Hematopoietic multipotent progenitor cell treated with erythropoietin and hydrocortisone succinate and interleukin-3 and kit ligand, for 15 days (in vitro differentiated cells): ENCODE measurements at places on chromosomes 7 and 10.

DNA sequence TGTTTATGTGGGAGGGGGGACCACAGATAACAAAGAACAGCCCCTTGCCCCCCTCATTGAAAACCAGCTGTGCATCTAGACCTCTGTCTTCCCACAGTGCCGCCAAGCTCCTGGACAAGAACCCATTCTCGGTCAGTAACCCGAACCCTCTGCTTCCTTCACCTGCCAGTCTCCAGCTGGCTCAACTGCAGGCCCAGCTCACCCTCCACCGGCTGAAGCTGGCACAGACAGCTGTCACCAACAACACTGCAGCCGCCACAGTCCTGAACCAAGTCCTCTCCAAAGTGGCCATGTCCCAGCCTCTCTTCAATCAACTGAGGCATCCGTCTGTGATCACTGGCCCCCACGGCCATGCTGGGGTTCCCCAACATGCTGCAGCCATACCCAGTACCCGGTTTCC, 91.0 kb upstream of the PDCD4 start:
- no peak for DNase-seq

DNA sequence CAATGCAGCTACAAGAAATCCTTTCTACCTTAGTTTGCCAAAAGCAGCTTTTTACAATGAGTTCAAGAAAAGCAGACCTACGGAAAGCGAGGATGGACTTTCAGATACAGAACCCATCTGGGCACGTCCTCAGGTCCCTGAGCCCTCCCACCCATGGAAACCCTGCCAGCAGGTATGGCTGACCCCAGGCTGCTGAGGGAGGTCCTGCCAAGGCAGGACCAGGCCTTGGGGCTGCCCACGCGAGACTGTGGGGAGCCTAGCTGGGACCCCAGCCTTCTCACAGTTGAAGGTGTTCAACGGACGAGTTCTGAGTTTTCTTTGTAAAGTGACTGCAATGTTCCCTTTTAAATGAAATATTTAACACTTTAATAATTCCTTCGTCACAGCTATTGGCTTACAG, 245.0 kb downstream of the MGMT start:
- DNase-seq = no peak

- no peak for DNase-seq
Measured at GRCh38 chr10:69801094-69801433, 642 bp upstream of the COL13A1 start.

DNA sequence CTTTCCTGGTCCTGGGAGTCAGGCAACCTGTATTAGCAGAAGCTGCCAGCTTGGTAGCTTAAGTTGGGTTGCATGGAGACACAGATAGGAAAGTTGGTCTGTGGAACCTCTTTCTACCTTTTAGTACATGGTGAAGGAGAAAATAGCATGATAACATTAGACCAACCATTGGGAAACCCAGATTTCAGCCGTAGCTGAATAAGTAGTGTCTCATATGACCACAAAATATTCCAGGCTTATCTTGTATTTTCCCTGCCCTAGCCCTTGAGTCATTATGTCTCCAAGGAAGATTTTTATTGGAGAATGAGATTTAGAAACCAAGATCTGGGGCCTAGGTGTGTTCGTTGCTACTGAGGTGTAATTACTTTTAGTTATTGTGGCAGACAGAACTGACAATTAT, 67.2 kb downstream of the CCSER2 start:
- no peak for DNase-seq

GRCh38 chr10:96656839-96657238, 63.5 kb downstream of the PIK3AP1 start:
- DNase-seq = no peak

DNA sequence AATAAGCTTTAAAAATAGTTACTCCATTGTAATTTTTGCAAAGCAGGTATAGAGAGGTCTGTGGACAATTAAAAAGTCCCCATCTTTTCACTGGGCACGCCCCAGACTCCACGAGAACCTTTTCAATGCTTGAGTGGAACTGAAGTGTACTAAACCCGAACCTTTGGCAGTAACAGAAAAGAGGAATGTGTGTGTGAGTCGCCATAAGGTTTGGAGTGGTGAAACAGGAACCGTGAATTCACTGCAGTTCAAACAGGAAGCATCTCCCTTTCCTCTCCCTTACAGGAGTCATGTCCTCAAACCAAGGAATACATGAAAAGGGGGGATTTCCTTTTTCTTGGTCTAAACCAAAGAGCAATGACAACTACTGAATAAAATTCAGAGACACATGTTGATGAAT, 23.2 kb downstream of the NDUFB2 start:
- DNase-seq = no peak

- no peak for DNase-seq
Measured at GRCh38 chr10:71138166-71138830, 74.1 kb upstream of the UNC5B start.

- no peak for DNase-seq
Measured at GRCh38 chr7:3461923-3462322, 160.9 kb downstream of the SDK1 start.

DNA sequence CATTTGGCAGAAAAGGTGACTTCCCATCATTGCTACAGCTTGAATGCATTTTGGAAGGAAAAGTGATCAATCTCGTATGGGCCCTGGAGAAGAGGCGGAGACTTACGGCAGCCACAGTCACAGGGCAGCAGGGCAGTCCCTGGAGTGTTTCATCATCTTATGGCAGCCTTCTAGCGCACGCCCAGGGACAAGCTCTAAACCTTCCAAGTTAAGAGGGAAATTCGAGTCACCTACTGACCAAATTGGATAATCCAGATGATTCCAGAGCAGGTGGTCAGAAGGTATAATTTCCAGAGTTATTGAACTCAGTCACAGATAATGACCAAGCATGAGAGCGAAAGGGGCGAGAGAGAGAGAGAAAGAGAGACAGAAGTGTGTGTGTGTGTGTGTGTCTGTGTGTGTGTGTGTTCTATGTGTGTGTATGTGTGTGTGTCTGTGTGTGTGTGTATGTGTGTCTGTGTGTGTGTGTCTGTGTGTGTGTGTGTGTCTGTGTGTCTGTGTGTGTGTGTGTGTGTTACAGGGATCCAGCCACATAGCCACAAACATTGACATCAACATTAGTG, 123.7 kb upstream of the ADAM12 start:
- no peak for DNase-seq

GRCh38 chr10:77504196-77504872, 133.3 kb downstream of the KCNMA1 start:
- DNase-seq = no peak

DNA sequence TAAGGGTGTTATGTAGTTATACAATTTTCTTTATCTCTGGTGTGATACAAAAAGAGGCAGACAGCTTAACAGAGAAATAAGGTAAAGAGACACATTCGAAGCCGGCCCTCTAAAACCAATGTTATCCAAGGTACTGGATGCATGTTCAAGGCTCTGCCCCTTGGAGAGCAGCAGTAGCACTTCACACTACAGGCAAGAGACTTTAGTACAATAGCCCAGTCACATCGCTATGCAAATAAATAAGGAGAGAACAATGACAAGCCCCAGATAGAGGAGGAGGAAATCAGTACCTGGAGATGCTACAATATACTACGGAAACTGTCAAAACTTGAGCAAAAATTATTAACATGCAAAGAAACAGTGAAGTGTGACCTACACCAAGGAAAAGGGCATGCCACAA, 111.1 kb downstream of the ITGB1 start:
- DNase-seq = no peak

GRCh38 chr7:117839507-117839906, 33.7 kb downstream of the CTTNBP2 start:
- no peak for DNase-seq

DNA sequence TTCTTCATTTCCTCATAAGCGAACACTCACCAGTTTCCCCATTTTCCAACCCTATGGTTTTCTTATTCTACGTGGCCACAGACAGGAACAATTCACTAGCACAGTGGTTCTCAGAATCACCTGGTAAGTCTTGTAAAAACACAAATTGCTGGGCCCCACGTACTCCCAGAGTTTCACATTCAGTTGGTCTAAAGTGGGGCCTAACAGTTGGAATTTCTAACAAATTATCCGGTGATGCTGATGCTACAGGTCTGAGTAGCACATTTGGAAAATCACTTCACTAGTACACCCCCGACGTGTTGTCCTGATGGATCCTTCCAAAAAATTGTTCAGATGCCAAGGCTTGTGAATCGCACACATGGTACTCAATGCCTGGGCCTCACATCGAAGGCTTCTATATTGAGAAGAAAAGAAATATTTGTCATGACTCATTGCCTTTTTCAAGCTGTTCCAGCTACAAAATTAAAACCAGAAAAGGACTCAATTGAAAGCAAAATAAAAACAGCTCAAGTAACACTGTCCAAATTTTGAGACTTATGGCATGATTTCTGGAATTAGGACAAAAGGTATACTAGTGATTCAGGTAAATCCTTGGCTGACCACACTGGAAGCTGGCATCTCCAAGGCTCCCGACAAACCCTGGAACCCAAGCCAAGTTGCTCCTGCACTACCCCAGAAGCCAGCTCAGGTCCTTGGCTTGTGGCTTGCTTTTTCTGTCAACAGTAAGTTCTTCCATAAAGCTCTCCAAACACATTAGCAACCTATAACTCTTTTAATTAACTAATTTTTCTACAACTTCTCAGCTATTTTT, 12.9 kb upstream of the VIM start:
- no peak for DNase-seq

GRCh38 chr10:58909881-58910280, 266.6 kb upstream of the PHYHIPL start:
- DNase-seq = no peak

GRCh38 chr7:152910545-152911225, 151.1 kb downstream of the ACTR3B start:
- DNase-seq = no peak

- no peak for DNase-seq
Measured at GRCh38 chr10:79331226-79331625, 16.0 kb upstream of the PPIF start.

DNA sequence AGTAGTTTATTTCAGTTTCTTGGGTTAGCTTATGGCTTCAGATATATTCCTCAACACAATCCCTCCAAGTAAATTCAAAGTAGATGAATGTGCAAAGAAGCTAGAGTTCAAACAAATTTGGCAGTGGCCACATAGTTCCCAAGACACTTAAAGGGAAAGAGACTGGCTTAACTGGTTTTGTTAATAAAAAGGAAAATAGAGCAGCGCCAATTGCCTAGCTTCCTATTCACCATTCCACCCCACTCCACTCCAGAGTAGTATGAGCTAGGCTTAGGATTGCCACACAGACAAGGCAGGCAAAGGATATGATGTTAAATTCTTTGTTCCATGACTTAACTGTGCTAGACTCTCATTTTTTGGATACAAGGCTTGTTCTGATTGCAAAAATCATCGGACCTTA, 2.0 kb downstream of the XRCC2 start:
- no peak for DNase-seq

GRCh38 chr10:108598831-108599230, 1324.5 kb downstream of the XPNPEP1 start:
- DNase-seq = no peak

- no peak for DNase-seq
Measured at GRCh38 chr7:132825222-132825621, 249.0 kb upstream of the PLXNA4 start.

DNA sequence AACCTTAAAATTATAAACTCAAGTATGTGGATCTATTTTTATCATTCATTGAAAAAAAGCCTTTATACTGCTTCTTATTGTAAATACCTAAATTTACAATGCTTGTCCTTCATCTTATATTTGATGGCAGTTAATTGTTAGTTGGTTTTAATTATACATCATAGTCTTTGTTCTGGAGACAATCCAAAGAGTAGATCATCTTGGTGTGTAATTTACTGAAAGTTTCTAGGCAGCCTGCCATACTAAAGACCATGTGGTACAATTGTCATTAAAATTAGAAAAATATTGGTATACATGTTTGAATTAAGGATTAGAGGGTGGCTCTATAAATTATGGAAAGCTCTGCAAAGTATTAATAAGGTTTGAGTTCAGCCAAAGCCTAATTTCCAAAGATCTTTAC, 231.4 kb downstream of the KCND2 start:
- no peak for DNase-seq

DNA sequence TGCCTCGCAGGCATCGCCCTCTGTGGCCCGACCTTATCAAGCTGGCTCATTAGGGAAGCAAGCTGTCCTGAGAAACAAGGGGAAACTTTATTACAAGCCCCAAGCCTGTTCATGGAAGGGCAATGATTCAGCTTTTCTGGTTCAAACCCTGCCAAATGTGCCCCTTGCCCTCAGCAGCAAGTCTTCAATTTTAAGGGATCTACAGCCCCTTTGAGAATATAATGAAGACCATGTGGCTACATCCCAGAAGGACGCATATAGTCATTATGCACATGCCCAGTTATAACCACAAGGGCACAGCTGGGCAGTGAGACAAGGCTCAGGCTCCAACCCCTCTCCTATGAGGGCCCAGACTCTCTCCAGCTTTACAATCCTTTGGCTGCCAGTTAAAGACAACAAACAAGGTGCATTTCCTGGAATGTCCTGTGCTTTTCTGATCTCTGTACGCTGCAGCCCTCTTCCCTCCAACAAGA, 56.7 kb downstream of the DDC start:
- DNase-seq = no peak

- peak; percentile 48 for DNase-seq
Measured at GRCh38 chr10:51010977-51011376, 63.3 kb upstream of the PRKG1 start.

GRCh38 chr7:226281-226895, 34.0 kb downstream of the FAM20C start:
- DNase-seq = no peak

- no peak for DNase-seq
Measured at GRCh38 chr10:98582363-98582762, 135.6 kb upstream of the HPS1 start.

- no peak for DNase-seq
Measured at GRCh38 chr7:157803906-157804305, 467.1 kb downstream of the DNAJB6 start.

DNA sequence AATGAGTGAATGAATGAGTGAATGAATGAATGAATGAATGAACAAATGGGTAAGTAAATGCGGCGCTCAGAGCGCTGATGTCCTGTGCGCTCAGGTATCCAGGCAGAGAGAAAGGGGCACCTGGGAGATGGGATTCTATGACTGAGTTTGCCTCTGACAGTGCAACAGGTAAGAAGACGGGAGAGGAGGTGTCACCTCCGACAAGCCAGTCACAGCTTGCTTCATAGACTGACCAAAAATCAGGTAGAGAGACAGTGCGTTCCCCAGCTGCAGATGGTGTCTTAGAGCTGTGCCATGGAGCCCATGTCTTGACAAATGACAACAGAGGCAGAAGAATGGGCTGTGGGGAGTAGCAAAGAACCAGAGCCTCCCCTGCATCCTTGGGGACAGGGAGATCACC, 327.3 kb downstream of the FGFR2 start:
- no peak for DNase-seq

DNA sequence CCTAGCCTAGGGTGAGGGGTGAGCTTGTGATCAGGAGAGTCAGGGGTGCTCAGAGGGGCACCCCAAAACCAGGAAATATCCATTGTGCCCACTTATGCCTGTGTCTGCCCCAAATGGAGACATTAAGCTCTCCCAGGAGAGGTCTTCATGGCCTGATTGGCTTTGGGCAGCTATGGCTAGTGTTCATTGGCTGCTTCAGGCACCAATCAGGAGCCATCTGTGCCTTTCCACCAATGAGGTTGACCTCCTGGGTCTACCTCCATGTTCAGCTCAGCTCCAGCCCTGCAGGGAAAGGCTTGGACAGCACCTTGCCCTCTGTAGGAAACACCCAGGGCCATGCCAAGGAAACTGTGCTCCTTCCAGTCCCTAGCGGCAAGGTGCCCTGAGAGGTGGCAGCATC, 23.9 kb upstream of the HSPB1 start:
- no peak for DNase-seq

- DNase-seq = peak; percentile 74
Measured at GRCh38 chr10:93039721-93040120, 20.9 kb upstream of the CYP26C1 start.
